ENCODE measurements at places on chromosomes 12 and 14. TPM values are rescaled to one million over a fixed set of nuclear protein-coding genes. Genes with fewer than 3 reads are reported as not detected.
A peak's percentile ranks its signal among the peaks of the same experiment; 100 is the strongest.

- DNase-seq: no peak
Observed at GRCh38 chr12:106831699-106832098, 57.2 kb downstream of the RIC8B start.

DNA sequence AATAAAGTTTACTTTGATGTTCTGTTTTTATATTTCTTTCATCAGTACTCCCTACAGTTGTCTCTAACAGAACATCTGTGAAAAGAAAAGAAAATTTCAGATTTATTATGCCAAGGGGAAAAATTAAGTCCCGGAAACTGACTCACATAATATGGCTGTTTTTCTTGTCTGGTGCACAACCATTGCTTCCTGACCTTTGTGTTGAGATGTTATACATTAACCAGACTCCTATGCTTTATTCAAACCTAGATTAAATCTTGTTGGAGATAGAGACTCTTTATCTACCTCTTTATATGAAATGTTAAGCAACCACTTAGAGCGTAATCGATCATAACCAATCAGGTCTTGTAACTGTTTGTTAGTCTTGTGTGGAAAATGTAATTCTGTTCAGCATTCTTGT is 37.6 kb upstream of the BICD1 start:
- no peak for DNase-seq

DNA sequence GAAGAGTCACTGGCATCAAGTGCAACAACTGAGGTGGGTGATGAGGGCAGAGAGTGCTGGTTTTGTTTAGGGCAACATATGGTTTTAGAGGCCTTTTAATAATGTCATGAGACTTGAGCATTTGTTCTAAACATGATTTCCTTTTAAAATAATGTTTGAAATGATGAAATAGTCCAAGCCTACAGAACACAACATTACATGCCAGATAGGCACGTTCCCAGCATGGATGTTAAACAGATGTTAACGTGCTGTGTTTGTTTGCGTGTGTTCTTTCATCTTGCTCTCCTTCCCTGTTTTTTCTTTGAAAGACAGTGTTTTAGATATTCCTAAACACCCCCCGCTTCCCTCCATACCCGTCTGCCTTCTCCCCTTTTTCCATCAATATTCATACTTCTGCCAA is 82.3 kb downstream of the RGS6 start:
- DNase-seq: no peak

- DNase-seq: peak; percentile 66
Observed at GRCh38 chr12:992647-993046, 1.6 kb downstream of the ERC1 start.

DNA sequence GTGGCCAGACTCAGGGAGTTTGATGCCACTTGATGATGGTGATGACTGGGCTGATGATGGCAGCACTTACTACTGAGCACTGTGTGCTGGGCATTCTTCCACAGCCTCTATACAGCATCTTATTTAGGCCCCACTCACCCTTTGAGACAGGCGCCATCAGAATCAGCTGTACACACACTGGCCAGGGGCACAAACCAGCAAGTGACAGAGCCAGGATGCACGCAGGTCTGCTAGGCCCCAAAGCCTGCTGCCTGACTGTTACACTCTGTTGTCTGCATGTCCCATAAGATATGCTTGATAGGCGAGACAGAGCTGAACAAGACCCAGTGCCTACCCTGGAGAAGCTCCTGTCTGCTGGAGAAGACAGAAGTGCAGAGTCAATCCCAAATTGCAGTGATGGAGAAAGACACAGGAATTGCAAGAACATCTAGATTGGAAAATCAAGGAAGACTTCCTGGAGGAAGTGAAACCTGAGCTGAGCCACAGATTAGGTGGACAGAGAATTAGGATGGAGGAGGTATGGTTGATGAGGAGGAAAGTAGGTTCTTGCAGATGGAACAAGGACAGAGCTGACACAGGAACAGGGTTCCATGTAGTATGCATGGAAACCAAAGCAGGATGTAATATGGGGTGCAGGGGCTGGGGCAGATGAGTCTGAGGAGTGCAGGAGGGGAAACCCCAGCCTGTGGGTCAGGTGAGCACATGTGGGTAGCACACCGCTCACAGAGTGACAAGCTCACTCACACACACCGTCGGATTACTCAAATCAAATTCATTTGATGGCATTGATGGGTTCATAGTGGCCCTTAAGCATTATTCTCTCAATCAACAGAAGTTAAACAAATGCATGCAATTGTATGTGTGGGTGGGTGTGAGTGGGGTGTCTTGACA is 117.3 kb downstream of the BEGAIN start:
- DNase-seq: no peak

GRCh38 chr14:61103541-61104339 is 122.7 kb downstream of the SLC38A6 start:
- DNase-seq: peak; percentile 95

- DNase-seq: peak; percentile 81
Observed at GRCh38 chr12:49951411-49952240, 1.1 kb downstream of the AQP2 start.

CCNT1 gene
- total RNA-seq: 25.0 TPM

NANOG gene
- total RNA-seq: under 0.01 TPM

Data from osteoblast (primary cell).